ENCODE measurements at places on chromosomes 4 and X.
A peak's percentile ranks its signal among the peaks of the same experiment; 100 is the strongest.

DNA sequence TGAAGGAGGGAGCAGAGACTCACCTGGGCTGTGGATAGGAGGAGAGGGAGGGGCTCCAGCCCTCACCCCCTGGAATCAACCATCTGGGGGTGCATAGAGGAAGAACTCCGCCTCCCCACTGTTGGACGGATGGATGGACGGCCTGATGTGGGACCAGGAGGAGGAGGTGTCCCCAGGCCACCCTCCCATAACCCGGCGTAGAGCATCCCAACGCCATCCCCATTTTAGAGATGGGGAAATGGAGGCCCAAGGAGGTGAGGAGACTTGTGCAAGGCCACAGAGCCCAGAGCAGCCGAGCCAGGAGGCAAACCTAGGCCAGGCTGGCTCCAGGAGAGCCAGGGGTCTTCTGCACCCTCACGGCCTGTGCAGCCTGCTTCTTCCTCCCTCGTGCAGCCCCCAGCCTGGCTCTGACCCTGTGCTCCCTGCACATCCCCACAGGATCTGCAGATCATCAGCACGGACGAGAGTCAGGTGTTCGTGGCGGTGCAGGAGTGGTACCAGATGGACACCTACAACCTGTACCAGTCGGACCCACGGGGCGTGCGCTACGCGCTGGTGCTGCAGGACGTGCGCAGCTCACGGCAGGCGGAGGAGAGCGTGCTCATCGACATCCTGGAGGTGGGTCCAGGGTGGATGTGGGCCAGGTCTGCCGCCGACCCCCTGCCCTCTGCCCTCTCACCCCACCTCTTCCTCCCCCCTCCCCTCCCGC lies 241.0 kb upstream of the PSAPL1 start:
- no peak for DNase-seq

DNA sequence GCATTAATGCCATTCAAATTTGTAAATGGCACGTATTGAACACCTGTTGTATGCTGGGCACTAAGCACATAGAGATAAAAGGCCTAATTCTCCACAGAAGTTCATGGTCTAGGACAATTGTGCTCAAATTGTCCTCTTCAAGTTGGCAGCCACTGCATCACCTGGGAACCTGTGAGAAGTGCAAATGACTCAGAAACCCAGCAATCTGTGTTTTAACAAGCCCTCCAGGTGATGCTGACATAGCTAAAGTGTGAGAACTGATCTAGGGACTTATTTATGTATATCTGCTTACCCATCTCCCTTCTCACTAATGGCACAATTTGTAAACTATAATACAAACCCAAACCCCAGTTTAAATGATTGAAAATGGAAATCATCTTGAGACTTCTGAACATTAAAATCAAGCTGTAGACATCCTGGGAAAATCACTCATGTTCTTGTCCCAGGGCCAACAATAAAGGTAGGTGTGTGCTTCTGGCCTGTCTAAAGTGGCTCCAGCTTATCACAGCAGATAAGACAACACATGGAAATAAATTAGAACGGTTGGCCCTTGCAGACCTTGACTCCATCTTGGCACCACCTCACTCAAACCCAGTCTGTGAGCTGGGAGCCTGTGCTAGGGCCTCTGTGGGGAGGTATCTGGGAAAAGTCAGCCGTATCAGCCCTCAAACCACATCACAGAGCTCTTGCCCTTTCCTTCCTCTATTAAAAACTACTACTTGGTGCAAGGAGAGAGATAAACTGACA lies 46.8 kb downstream of the UCHL1 start:
- no peak for DNase-seq

DNA sequence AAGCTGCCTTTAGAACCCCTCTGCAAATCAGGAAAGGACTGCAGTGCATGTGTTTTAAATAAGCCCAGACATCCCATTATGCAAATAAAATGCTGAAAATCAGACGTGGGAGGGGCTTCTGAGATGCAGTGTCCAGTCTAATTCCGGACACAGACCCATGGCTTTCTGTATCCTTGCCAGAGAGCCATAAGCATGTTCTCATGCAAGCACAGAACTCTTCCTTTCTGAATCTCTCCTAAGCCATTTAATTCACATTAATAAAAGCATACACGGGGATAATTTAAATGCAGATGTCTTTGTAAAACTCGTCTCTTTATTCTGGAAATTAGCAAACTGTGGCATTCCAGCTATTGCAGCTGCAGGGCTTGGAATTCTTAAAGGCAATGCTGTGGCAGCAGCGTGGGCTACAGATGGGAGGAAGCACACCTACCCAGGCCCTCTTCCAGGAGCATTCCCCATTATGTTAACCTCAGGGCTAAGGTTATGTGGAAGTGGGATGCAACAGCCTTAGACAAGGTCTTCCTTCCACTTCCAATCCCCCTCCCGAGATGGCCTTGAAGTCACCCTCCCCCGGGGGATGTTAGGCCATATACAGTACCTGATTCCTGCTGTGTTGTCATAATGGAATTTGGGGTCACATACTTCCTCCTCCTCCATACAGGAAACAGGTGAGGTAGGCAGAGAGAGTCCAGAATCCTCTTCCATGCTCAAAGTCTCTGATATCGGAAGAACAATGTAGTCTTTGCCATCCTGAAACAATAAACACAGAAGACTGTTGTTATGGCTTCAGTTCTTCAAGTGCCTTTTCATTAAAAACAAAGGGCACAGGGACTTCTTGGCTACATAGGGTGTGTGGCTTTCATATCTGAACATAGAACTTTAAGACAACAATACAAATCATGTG lies 38.1 kb downstream of the KDR start:
- DNase-seq = no peak

- DNase-seq = no peak
Measured at GRCh38 chr4:26964512-26964911, 103.9 kb downstream of the STIM2 start.

GRCh38 chr4:175882891-175883290 lies 70.8 kb upstream of the GPM6A start:
- DNase-seq = no peak

- no peak for DNase-seq
Measured at GRCh38 chrX:20274121-20274520, 7.4 kb upstream of the RPS6KA3 start.

GRCh38 chrX:137930533-137930932 lies 364.6 kb downstream of the ZIC3 start:
- DNase-seq = no peak

DNA sequence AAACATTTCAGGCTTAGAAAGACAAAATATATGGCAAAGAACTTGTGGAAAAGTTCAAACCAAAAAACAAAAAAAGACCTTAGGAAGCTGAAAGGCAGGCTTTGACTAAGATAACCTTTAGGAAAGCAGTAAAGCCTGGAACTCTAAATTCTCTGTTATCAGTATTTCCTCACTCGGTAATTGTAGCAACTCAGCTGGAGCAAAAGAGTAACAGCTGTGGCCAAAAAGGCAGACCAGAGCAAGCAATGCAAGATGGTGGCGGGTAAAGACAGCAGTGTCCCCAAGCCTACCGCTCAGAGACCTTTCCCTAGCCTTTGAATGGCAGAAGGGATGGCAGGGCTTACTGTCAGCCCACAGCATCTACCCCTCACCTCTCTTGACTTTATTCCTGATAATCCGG lies 63.1 kb upstream of the KLHL13 start:
- no peak for DNase-seq

- DNase-seq = no peak
Measured at GRCh38 chr4:118318931-118319330, 33.9 kb downstream of the PRSS12 start.

- no peak for DNase-seq
Measured at GRCh38 chrX:13279279-13280018, 40.4 kb downstream of the ATXN3L start.

DNA sequence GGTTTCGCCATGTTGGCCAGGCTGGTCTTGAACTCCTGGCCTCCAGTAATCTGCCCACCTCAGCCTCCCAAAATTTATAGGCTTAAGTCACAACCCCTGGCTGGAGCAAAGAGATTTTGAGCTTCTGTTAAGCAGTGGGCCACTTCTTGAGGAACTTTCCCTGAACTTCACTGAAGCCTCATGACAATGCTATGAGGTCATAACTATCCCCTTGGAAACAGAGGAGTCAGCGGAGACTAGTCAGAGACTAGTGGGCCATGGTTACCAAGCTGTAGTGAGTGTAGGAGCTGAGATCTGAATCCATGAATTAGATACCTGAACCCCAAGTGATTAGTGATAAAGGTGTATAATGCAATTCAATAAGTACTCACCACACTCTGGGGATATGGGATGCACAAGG lies 145.1 kb upstream of the MSX1 start:
- no peak for DNase-seq

GRCh38 chr4:74397748-74398426 lies 32.9 kb downstream of the EREG start:
- DNase-seq = no peak

DNA sequence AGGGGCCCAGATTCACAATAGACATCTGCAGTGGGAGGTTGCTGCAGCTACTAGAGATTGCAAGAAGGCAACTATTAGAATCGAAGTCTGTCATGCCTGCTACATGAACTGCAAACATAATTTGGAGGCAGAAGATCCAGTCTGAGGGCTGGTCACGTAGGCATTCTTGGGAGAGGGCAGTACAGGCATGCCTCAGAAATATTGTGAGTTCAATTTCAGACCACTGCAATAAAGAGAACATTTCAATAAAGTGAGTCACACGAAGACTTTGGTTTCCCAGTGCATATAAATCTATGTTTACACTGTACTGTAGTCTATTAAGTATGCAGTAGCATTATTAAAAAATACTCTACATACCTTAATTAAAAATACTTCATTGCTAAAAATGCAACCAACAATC lies 585.8 kb upstream of the FAT1 start:
- DNase-seq = no peak

DNA sequence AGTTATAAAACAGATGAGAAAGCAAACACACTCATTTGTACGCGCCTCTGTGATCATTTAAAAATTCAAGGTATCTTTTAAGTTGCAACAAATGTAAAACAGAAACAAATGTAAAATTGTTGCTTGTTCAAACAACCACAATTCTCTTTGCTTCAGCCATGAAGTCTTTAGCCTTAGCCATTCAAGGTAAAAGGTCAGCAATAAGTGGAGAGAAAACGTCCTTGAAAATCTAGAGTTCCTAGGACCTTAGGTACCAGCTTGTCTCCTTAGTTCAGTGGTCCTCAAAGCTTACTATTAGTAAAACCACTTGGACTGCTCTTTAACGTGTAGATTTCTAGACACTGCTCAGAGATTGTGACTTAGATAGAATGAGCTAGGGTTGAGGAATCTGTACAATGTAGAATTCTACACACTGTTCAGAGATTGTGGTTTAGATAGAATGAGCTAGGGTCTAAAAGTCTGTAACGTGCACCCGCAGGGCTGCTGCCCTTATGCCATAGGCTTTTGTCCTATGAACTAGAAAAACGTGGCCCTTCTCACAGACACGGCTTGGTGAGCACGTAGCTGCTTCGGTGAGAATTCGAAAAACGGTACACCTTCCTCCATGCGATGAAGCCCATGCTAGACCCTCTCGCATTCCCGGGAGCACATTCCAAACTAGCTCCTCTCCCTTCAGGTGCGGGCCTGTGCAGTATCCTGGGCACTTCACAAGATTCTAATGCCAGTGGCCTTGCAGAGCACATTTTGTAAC lies 1.7 kb downstream of the PLAC8 start:
- no peak for DNase-seq

DNA sequence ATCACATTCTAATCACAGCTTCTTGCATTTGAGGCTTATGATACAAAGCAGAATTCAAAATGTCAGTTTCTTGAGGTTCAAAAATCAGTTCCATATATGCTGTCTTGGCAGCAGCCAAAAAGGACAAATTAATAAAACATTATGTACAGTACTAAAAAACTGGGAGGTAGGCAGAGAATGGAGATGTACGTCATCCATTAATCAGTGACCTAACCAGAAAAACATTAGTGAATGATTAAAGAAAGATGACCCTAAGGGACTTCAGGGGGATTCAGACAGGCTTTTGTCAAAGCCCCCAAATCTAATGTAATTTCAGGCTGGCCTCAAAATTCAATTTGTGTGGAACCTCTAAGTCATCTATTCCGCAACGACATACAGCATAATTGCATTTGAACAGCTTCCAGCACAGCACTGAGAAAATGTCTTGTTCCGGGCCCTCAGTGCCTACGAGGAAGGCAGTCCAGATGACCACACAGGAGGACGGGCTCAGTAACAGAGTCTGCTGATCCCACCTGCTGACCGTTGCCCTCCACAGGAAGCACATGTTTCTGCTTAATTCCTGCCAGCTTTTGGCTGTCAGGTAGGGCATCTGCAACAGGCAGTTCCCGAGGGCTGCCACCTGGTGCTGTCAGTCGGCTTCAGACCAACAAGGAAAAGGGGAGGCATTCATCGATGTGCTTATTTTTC lies 83.8 kb upstream of the HHIP start:
- DNase-seq = no peak

DNA sequence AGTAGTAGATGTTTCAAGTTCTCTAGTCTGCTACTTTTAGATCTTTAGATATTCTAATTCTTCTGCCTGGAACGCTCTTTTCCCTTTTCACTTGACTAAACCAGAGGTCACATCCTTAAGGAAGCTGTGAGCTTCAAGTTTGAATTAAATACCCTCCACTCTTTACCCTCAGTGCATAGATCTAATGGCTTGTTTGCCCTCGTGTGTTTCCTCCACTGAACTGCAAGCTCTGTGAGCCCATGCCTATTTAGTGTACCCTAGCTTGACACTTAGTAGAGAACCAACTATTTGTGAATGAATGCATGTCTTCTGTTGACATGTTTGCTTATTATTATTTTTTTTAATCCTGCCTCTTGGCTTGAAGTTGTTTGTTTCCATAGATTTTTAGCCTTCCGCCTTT lies 138.3 kb downstream of the PDE5A start:
- peak; percentile 16 for DNase-seq

- DNase-seq = no peak
Measured at GRCh38 chr4:174713181-174713580, 115.9 kb downstream of the GLRA3 start.

DNA sequence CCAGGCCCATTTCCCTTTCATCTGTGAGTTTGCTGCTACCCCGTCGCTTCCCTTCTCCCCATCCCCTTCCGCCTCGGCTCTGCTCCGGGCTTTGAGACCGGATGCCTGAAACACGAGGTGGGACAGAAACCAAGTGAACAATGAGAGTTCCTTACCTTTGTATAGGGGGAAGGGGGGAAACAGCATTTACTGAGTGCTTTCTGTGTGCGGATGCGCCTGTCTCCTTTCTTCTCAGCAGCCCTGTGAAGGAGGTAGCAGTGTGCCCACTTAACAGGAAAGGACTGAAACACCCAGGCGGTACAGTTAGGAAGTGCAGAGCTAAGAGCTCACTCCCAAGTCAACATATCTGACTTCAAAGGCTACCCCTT lies 43.2 kb upstream of the TMSB15B start:
- peak; percentile 58 for DNase-seq

DNA sequence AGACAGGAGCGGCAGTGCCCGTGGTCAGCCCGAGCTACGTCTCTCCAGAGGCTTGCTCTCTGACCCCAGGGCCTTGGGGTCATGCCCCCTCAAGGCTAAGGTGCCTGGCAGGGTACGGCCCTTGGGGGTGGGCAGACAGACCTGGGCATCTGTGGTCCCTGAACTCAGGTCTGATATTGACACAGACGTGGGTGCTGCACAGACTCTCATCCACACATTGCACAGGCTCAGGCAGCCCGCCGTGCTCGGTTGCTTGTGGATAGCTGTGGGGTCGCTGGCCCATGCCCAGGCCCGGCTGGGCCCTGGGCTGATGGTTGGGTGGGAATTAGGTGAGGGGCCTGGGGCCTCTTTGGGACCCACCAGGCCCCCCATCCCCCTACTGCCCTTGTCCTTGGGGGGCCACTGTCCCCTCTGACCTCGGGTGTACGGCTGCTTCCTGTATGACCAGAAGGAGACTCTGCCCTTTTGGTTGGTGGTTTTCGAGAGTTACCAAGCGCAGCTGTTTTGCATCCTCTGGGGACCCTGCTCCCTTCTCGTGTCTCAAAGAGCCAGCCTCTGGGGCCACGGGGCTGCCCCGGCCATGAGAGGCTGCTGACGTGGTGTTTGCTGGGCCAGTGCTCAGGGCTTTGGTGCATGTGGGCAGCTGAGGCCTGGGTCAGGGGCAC lies 10.1 kb downstream of the FGFRL1 start:
- no peak for DNase-seq

Data from HEK293T (cell line).